ENCODE measurements at places on chromosomes 6 and 20.

DNA sequence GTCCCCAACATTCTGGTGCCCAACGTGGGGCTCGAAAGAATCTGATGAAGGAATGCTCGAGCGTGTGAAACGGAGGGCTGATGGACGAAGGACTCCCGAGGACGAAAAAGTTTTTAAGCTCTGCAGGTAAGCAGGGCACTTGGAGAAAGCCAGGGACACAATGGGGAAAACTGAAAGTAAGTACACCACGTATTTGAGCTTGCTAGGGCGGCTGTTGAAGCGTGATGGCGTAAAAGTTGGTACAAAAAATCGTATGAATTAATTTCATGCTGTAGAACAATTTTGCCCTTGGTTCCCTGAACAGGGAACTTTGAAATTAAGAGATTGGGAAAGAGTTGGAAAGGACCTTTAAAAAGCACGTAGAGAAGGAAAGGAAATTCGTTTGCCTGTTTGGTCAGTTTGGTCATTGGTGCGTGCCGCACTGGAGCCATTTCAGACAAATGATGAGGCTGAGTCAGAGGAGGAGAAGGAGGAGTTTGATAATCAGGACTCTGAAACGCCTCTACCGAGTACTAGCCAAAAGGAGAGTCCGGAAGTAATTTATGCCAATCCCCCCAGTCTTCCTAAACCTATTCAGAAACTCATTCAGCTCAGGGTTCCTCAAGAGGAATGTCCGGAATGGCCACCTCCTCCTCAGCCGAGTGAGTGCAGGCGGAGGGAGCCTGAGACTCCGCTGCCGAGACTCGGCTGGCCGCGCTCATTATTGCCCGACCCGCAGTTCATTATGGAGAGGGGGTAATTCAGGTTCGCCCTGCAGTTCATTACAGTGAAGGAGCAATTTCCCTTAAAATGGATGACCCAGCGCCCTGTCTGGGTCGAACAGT is 59.2 kb upstream of the PRSS16 start:
- H3K27me3 ChIP-seq: peaks cover 10% of the 10 kb centered on the region
- no peaks in the 10 kb centered on the region for H3K36me3 ChIP-seq
- peak overlapping the region; percentile 20 for H3K27ac ChIP-seq
- DNase-seq: peak; percentile 52

GRCh38 chr20:44727651-44728050 is 12.5 kb downstream of the CCN5 start:
- no peak overlapping the region for H3K27ac ChIP-seq
- H3K27me3 ChIP-seq: no peaks in the 10 kb centered on the region
- H3K4me1 ChIP-seq: peaks cover 8% of the 10 kb centered on the region

DNA sequence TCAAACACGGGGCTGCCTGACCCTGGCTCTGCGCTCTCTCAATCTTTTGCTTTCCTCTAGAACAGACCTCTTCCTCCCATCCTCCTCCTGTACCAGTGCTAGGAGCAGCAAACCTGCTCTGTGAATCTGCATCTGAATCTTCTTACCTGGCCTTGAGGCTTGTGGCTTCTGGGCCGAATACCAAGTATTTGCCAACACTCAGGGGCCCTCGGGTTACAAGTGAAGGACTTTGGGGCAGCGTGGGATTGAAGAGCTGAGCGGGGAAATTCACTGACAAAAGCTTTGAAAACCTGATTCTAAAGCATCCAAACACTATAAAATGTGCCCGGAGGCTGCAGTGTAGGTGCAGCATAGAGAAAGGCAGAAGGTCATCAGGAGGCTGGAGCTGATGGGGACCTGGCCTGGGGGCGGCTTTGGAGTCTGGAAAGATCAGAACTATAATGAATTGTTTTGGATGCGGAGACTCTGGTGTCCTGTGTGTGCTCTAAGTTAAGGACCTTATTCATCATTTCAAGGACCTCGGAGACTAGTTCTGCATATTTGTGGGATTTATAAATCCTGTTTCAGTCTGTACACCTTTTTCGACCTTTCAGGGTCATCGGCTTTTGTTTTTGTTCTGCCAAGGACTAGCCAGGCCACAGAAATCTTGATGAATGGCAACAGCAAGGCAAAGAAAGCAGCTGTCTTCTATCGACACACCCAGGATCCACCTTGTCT is 16.4 kb upstream of the IGF2R start:
- H3K4me3 ChIP-seq: no peak overlapping the region
- H3K4me1 ChIP-seq: no peaks in the 10 kb centered on the region
- peaks cover 58% of the 10 kb centered on the region for H3K27me3 ChIP-seq
- no peak overlapping the region for H3K27ac ChIP-seq
- H3K36me3 ChIP-seq: no peaks in the 10 kb centered on the region

DNA sequence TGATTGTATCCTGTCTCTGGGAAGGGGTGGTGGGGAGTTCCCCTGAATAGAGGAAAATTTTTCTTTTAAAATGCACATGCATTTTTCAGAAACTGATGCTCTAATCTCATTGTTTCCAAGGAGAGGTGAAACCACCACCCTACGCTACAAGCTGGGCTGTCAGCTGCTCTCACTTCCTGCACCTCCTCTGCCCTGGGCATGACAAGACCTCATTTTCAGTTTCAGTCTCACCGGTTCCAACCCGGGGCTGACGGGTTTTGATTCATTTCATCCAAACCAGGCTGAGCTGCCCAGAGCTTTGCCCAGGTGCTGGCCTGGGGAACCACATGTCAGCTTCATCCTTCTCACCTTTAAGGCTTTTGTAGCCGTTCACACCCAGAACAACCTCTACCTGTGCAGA is 99.7 kb downstream of the EYA2 start:
- peaks cover 77% of the 10 kb centered on the region for H3K4me1 ChIP-seq
- H3K27me3 ChIP-seq: peaks cover 30% of the 10 kb centered on the region
- H3K4me3 ChIP-seq: peak overlapping the region; percentile 59
- peak; percentile 86 for DNase-seq
- peaks cover 3% of the 10 kb centered on the region for H3K36me3 ChIP-seq
- peak overlapping the region; percentile 92 for H3K27ac ChIP-seq

- H3K27me3 ChIP-seq: no peaks in the 10 kb centered on the region
- H3K4me3 ChIP-seq: no peak overlapping the region
- DNase-seq: no peak
Observed at GRCh38 chr6:118501765-118502164, 46.3 kb upstream of the PLN start.

GRCh38 chr6:44062771-44063560 is 64.3 kb downstream of the MRPL14 start:
- no peak overlapping the region for H3K4me3 ChIP-seq
- peaks cover 53% of the 10 kb centered on the region for H3K27me3 ChIP-seq
- peaks cover 5% of the 10 kb centered on the region for H3K4me1 ChIP-seq
- H3K36me3 ChIP-seq: no peaks in the 10 kb centered on the region
- peak; percentile 59 for DNase-seq

- H3K4me3 ChIP-seq: no peak overlapping the region
- H3K36me3 ChIP-seq: no peaks in the 10 kb centered on the region
- H3K27me3 ChIP-seq: no peaks in the 10 kb centered on the region
- no peak overlapping the region for H3K27ac ChIP-seq
- no peaks in the 10 kb centered on the region for H3K4me1 ChIP-seq
- DNase-seq: no peak
Observed at GRCh38 chr6:78580923-78581322, 286.4 kb upstream of the IRAK1BP1 start.

DNA sequence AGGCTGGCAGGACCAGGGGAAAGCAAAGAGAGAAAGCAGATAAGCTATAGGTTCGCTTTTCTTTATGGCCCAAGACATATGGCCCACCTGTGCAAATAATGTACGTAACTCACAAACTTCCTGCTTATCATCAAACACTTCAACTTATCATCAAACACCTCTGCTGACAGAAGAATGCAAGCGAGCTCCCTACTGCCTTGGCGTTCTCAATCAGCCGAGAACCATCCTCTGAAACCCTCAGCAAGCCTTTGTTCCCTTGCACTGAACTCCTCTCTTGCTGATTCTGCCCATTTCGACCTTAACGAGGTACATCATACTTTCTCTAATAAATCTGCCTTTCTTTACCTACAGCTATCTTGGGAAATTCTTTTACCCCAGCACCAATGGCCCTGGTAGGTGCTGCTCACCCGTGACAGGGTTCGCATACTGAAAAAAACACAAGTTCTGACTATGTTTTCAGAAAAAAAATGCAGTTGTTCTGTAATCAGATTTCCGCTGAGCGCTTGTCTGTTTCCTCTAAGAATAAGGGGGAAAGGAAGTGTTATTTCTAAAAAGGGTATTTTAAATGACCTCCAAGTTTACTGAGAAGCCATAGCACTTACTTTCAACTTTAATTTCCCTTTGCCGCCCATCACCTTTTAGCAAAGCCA is 28.3 kb downstream of the SERPINB6 start:
- H3K4me3 ChIP-seq: peak overlapping the region; percentile 50
- H3K27me3 ChIP-seq: peaks cover 12% of the 10 kb centered on the region
- H3K27ac ChIP-seq: peak overlapping the region; percentile 92
- H3K36me3 ChIP-seq: peaks cover 28% of the 10 kb centered on the region

- DNase-seq: no peak
- H3K36me3 ChIP-seq: peaks cover 71% of the 10 kb centered on the region
- H3K4me3 ChIP-seq: no peak overlapping the region
- no peaks in the 10 kb centered on the region for H3K27me3 ChIP-seq
- H3K27ac ChIP-seq: peak overlapping the region; percentile 52
Observed at GRCh38 chr6:35320031-35320410, 22.3 kb upstream of the PPARD start.

DNA sequence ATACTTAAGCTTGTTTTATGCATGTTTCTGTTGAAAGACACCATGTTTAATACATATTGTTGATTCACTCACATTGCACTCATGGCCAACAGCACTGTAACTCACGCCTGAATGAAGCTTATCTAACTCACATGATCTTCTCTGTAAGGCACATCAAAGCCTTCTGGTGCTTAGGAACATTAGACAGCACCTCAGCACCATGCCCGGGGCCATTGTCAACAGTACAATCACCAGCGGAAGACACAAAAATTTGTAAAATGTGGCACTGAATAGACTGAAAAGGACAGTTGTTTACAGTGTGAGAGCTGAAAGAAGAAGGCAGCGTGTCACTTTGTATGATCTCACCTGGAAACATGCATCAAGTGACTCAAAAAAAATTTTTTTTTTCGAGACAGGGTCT is 8.9 kb upstream of the TCF15 start:
- no peaks in the 10 kb centered on the region for H3K4me1 ChIP-seq
- no peak overlapping the region for H3K27ac ChIP-seq
- peaks cover 56% of the 10 kb centered on the region for H3K27me3 ChIP-seq
- no peaks in the 10 kb centered on the region for H3K36me3 ChIP-seq
- DNase-seq: no peak

GRCh38 chr20:58515233-58516212 is at the start of gene APCDD1L:
TSS of gene APCDD1L (minus strand) at chr20:58515399. CDS start at chr20:58514707, 692 bp downstream.
- H3K36me3 ChIP-seq: no peaks in the 10 kb centered on the region
- H3K27ac ChIP-seq: no peak within 1 kb of the TSS
- H3K4me1 ChIP-seq: no peaks in the 10 kb centered on the region

GRCh38 chr6:101534386-101534785 is 140.9 kb downstream of the GRIK2 start:
- no peaks in the 10 kb centered on the region for H3K36me3 ChIP-seq
- DNase-seq: no peak
- H3K4me1 ChIP-seq: no peaks in the 10 kb centered on the region
- H3K27me3 ChIP-seq: no peaks in the 10 kb centered on the region
- H3K4me3 ChIP-seq: no peak overlapping the region

- no peaks in the 10 kb centered on the region for H3K4me1 ChIP-seq
- H3K4me3 ChIP-seq: no peak overlapping the region
- H3K27me3 ChIP-seq: no peaks in the 10 kb centered on the region
Observed at GRCh38 chr20:16537025-16537665, 36.1 kb downstream of the KIF16B start.

- no peak overlapping the region for H3K27ac ChIP-seq
- H3K36me3 ChIP-seq: peaks cover 15% of the 10 kb centered on the region
- no peak for DNase-seq
- peaks cover 30% of the 10 kb centered on the region for H3K4me1 ChIP-seq
Observed at GRCh38 chr6:33641144-33641543, 20.0 kb downstream of the ITPR3 start.

- H3K4me3 ChIP-seq: peak overlapping the region; percentile 80
- peaks cover 15% of the 10 kb centered on the region for H3K36me3 ChIP-seq
- peaks cover 7% of the 10 kb centered on the region for H3K27me3 ChIP-seq
- peak overlapping the region; percentile 93 for H3K27ac ChIP-seq
Observed at GRCh38 chr6:169723200-169723909, 945 bp downstream of the PHF10 start.

DNA sequence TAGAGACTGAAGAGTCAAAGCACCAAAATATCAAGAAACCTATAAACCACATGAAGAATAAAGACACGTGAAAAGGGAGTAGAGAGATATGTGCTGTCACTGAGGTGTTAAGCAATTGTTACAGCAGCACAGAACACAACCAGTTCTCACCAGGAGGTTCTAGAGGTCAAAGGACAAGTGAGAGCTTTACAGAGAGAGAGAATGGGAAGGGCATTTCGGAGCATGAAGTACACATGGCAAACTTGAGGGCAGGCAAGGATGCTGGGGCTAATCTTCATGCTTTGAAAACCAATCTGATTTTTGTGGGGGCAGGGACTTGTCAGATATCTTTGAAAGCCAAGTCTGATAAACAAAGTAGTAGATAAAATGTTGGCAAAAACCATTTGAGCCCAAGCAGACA is 142.3 kb upstream of the NRSN1 start:
- no peak overlapping the region for H3K27ac ChIP-seq
- no peak for DNase-seq
- no peaks in the 10 kb centered on the region for H3K36me3 ChIP-seq
- H3K27me3 ChIP-seq: no peaks in the 10 kb centered on the region
- H3K4me1 ChIP-seq: no peaks in the 10 kb centered on the region
- H3K4me3 ChIP-seq: no peak overlapping the region

- peak overlapping the region; percentile 96 for H3K4me3 ChIP-seq
- H3K36me3 ChIP-seq: peaks cover 27% of the 10 kb centered on the region
- peak overlapping the region; percentile 99 for H3K27ac ChIP-seq
Observed at GRCh38 chr6:27138837-27139755, 108.4 kb upstream of the PRSS16 start.

DNA sequence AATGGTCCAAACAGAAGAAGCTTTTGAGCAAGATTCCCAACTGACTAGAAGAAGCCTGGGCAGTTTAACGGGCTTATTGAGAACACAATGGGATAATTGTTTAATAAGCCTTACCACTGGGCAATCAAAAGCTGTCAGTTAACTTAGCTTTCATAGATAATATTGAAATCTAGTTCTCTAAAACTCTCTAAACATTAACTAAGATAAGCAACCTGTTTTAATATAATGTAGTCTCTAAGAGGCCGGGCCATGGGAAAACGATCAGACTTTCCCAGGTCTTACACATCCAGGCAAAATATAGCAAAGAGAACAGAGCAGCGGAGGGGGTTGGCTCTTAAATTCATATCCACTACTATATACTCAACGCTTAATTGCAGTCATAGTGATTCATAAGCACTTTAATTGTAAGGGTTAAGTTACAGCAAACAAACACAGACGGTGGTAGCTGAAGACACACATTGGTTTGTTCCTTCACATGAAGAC is 128.0 kb upstream of the FAM83B start:
- H3K27me3 ChIP-seq: no peaks in the 10 kb centered on the region
- no peak for DNase-seq
- H3K4me3 ChIP-seq: no peak overlapping the region
- no peaks in the 10 kb centered on the region for H3K36me3 ChIP-seq
